ENCODE measurements at places on chromosomes 11 and 22. TPM values are rescaled to one million over a fixed set of nuclear protein-coding genes. Genes with fewer than 3 reads are reported as not detected.

- DNase-seq = no peak
Measured at GRCh38 chr11:117459123-117459978, 131.7 kb downstream of the CEP164 start.

The NRIP3 gene
- total RNA-seq = 12.0 TPM

GRCh38 chr22:29004647-29005371 is 56.8 kb downstream of the C22orf31 start:
- DNase-seq = no peak

- no peak for DNase-seq
Measured at GRCh38 chr22:19086417-19086816, 35.8 kb downstream of the DGCR2 start.
